ENCODE measurements at places on chromosomes 7 and 10. TPM values are rescaled to one million over a fixed set of nuclear protein-coding genes. Genes with fewer than 3 reads are reported as not detected.

GRCh38 chr7:134478707-134479106 lies 19.8 kb upstream of the AKR1B1 start:
- no peak for DNase-seq

- no peak for DNase-seq
Observed at GRCh38 chr10:70571636-70572439, 30.7 kb downstream of the PRF1 start.

GRCh38 chr7:33591490-33591889 lies 313.8 kb upstream of the BMPER start:
- no peak for DNase-seq

GRCh38 chr7:69698109-69698825 lies 100.0 kb downstream of the AUTS2 start:
- DNase-seq, result no peak

The GBX1 gene
- total RNA-seq, result not detected

DNA sequence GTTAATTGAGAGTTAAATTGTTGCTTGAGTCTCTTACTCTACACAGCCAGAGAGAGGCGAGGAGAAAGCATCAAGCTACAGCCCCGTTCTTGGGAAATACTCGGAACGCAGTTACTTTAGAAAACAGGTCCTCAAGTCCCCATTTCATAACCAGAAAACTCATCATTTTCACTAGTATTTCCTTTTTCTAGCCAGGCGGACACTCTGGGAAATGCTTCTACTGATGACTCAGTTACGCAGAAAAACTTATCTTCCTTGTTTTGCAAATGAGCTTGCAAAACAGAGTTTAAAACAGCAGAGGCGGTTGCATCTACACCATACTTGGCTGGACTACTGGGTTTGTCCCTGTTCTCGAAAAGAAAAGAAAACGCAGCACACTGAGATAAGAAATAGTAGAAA lies 111.4 kb upstream of the FGFR2 start:
- DNase-seq, result no peak

DNA sequence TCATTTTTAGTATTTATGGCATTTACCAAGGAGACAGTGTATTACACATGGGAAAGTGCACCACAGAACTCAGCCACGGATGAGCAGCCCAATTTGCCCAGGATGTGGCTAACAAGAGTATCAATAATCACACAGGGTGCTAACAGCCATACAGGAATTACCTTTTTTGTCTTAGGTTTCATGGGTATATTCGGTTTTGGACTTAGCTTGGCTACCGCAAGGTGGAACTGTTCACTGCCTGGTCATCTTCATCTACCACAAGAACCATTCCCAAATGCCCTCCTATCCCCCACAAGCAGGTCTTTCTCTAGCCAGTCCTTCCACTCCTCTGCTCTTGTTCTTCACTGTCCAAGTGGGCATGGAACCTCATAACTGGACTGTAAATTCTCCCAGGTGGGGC lies 6.0 kb downstream of the PDLIM1 start:
- no peak for DNase-seq

DNA sequence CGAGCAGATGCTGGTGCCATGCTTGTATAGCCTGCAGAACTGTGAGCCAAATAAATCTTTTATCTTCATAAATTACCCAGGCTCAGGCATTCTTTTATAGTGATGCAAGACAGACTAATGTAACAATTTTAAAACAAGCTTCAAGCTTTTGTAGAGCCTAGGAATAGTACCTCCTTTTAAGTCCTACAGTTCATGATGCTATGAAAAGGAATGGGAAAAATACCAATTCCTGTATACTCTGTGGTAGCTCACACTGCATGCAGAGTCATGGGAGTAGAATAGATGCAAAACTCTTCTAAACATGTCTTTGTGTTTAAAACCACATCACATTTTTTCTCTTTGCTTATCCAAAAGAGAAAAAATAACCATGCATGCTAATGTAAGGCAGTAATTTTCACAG lies 66.6 kb upstream of the WNT16 start:
- DNase-seq, result no peak

DNA sequence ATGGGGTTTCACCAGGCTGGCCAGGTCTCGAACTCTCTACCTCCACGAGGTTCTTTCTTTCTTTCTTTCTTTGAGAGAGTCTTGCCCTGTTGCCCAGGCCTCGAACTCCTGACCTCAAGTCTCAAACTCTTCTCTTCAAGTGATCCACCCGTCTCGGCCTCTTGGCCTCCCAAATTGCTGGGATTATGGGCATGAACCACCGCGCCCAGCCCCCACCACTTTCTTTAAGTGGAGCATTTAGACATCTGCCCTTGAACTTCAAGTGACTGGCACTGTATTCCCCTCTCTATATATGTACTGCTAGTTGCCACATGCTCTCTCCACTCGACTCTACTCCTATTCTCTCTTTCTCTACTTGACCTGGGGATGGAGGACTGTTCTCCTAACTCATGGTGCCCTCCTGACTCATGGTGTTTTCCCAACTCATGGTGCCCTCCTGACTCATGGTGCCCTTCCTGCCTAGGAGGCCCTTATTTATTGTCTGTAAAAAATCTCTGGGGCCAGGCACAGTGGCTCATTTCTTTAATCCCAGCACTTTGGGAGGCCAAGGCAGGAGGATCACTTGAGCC lies 19.3 kb upstream of the ACHE start:
- no peak for DNase-seq

DNA sequence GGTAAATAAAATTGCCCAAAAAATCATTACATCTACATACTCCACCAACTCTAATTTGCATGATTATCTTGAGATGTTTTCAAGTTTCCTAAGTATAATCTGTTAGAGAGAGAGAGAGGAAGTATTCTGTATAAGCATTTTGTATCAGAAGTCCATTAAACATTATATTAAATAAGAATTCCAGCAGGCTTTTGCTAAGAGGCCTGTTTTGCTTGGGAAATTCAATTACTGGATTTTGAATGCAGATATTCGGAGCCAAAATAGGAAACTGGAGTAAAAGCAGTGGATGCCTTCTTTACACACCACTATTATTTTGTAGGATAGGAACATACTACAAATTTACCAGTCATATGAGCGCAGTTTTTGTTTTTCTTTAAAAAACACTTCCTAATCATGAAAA lies 727.8 kb downstream of the CNTNAP2 start:
- DNase-seq, result no peak

DNA sequence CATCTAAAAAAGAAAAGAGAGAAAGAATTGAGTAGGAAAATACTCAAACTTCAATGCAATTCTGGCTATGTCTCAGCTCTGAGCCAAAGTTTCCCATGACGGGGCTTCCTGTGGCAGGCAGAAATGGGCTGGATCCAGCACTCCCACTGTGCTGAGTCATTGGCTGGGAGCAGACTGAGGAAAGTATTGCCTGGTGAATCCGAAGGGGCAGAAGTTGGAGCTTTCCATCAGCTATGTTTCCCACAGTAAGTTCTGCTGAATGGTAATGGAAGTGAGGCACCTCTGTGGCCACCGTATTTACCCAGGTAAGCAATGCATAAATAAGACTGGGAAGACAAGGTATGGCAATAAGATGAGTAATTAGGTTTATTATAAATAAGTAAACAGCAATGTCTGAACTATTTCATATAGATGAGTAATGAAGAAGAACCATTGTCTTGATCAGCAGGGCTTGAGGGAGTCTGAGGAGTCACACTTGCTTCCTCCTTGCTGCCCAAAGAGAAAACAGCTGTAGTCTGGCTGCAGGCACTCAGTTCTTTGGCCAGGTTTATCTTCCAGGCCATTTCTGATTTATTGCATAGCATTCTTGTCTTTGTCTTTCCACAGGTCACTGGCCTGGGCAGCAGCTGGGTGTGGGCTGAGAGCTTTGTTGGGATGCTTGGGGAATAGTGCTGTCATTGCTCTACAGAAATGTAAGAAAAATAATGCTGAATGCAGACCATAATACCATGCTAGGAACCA lies 255.3 kb downstream of the DNAJB9 start:
- no peak for DNase-seq

DNA sequence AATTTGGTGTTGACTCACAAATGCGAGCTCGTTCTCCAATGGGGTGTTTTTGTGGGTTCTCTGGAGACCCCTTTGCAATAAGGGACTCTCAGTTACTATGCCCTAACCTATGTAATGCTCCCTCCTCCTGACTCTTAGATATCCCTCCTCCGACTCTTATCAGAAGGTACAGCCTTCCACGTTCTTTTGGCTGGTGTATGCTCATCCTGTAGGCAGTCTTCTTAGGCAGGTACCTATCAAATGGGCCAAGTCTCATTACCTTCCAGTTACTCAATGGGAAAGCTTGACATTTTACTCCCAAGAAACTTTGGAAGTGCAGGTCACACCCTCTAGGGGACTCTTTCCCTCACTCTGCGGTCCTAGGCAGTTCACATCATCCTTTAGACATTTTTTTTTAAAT lies 32.6 kb downstream of the SLC26A5 start:
- no peak for DNase-seq

GRCh38 chr7:142323706-142324105 lies 65.8 kb upstream of the PRSS58 start:
- peak; percentile 45 for DNase-seq

DNA sequence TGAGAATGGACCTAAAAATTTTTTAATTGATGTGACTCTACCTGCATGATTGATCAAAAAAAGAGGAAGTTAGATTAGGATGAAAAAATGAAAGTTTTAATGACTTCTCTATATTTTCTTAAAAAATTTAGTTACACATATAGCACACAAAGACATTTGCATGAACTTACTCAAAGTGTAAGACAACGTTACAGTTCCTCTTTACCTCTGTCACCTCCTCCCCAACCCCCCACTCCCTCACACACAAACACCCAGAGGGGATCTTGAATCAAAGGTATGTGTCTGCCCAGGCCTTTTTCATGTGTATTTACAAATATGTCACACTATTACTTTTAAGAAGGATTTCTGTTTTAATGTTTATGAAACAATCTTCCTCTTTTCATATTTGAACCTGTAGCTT lies 20.6 kb upstream of the CDCA7L start:
- no peak for DNase-seq

DNA sequence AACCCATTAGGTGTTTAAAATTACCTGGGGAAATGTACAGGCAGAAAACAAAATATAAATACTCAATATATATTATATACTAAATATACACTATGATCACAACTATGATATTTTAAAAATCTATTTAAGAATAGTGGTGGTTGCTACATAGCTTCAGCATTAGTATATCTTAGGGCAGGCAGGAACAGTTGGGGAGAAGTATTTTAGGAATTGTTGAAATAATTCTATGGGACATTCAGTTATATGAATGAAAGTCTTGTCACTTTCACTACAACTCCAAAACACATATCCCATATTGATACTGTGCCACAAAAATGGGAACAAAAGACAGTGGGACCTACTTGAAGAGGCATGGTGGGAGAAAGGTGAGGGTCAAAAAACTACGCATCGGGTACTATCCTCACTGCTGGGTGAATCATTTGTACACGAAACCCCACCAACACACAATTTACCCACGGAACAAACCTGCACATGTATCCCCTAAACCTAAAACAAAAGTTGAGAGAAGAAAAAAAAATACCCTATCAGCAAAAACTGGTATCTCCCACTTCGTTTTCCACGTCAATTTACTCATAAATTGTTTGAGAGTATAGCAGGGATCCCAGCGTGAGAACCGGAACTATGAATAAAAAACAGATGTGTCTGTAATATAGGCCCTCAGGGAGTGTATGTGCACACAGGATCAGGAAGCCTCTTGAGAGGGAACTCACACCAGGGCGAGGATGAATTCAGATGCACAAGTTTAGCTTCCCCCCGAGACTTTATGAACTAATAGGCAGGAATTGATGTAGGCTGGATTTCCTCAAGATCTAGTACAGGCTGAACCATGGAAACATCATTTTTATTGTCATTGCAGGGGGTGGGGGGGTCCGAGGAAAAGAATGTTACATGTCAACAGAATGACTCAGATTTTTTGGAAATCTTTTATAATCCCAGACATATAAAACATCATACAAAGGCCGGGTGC lies 16.2 kb downstream of the SLC16A12 start:
- DNase-seq, result no peak

- DNase-seq, result no peak
Observed at GRCh38 chr7:22990588-22990949, 23.4 kb downstream of the HYCC1 start.

DNA sequence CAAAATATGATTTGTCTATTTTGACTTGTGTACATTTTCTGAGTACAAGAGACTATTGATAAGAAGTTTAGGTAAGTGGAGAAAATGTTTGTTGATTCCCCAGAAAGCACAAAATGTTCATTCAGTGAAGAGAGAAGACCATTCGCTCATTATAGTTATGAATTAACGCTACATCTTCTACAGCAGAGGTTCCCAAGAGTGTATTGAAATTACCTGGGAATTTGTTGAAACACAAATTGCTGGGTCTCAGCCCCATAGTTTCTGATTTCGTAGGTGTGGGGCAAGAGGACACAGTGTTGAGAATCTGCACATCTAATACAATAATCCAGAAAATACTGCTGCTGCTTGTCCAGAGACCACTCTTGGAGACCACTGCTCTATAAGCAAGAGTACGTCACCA lies 24.2 kb downstream of the JAZF1 start:
- DNase-seq, result no peak

GRCh38 chr10:1297566-1298301 lies 241.5 kb downstream of the WDR37 start:
- DNase-seq, result no peak

- DNase-seq, result no peak
Observed at GRCh38 chr7:1993031-1993695, 239.6 kb downstream of the MAD1L1 start.

The ACTL6B gene
- not detected for total RNA-seq

- no peak for DNase-seq
Observed at GRCh38 chr10:104641187-104641936, at the start of gene SORCS3. TSS of gene SORCS3 (plus strand) at chr10:104641290.

DNA sequence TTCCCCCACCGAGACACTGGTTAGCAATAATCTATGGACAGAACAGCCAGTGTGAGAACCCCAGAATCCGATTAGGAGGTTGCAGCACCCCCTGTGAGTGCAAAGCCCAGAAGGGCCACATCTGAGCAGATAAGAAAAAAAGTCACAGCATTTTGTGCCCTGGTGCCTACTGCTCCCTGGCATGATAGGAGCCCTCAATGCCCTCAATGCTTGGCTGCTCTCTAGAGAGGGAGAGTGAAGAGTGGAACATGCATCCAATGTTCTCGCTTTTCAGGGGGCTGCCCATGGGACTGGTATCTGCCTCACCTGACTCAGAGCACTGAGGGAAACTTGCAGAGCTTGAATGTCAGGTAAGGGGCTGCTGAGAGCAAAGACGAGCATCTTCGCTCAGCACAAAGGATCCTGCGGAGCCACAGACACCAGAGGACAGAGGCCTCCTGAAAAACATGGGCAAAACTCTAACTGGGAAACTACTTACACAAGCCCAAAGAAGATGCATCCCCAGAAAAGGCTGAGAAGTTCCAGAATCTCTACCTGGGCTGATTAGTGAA lies 98.0 kb upstream of the FAM20C start:
- no peak for DNase-seq

GRCh38 chr10:17766731-17767130 lies 14.7 kb downstream of the TMEM236 start:
- DNase-seq, result peak; percentile 19

The TUBB8 gene
- not detected for total RNA-seq

All from dermis microvascular lymphatic vessel endothelial cell (primary cell).